ENCODE measurements at places on chromosomes 11 and 22.

DNA sequence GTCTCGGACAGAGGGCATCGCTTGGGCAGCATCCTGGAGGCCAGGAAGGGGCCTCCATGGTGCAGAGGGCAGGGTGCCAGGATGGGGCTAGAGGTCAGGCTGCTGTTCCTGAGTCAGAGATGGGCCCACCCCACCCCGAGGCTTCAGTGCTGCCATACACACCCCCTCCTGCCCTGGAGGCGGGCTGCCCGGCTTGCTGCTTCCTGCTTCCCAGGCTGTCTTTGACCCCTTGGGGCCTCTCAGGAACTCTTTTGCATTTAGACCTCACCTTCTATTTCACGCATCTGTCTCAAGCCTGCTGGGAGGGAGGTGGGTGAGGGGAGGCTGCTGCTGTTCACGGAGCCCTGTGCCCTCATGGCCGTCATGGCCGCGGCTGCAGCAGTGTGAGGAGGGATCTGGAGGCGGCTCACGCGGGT lies 6.6 kb upstream of the GRAMD4 start:
- no peak for DNase-seq

GRCh38 chr11:93089474-93090102 lies 108.2 kb downstream of the SLC36A4 start:
- no peak for DNase-seq

- no peak for DNase-seq
These were observed 9.8 kb downstream of the FAM111A start for GRCh38 chr11:59152312-59152951.

GRCh38 chr11:13009476-13009920 lies 382 bp downstream of the RASSF10 start:
- DNase-seq: no peak

DNA sequence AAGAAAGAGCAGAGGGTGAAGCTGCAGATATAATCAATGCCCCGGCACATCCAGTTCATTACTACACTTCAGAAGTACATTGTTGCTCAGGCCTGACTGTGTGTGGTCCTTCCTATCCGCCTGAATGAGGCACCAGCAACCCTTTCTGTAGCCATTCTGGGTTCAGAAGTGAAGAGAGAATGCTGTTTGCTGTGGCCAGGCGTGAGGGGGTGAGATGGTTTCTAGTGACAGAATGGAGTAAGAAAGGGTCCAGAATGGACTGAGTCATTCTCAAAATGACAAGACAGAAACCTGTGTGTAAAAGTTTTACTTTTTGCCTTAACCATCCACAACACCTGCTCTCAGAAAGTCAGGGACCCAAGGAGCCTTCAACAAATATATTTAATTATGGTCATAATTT lies 334.8 kb downstream of the GUCY1A2 start:
- no peak for DNase-seq

DNA sequence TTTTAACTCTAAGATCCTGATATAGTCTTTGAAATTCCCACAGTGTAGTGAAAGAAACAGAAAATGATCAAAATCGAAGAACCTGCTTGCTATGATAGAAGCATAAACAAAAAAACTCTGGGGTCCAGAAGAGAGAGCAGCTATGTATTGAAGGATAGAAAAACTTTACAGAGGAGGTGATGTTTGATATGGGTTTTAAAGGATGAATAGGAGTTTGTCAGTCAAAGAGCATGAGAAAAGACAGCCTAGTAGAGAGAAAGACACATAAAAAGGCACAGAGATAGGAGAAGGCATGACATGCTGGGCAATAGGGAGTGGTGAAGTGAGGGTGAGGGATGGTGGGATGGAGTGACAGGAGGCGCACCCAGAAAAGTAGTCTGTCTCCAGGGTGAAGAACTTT lies 168.0 kb downstream of the INSC start:
- DNase-seq: no peak

DNA sequence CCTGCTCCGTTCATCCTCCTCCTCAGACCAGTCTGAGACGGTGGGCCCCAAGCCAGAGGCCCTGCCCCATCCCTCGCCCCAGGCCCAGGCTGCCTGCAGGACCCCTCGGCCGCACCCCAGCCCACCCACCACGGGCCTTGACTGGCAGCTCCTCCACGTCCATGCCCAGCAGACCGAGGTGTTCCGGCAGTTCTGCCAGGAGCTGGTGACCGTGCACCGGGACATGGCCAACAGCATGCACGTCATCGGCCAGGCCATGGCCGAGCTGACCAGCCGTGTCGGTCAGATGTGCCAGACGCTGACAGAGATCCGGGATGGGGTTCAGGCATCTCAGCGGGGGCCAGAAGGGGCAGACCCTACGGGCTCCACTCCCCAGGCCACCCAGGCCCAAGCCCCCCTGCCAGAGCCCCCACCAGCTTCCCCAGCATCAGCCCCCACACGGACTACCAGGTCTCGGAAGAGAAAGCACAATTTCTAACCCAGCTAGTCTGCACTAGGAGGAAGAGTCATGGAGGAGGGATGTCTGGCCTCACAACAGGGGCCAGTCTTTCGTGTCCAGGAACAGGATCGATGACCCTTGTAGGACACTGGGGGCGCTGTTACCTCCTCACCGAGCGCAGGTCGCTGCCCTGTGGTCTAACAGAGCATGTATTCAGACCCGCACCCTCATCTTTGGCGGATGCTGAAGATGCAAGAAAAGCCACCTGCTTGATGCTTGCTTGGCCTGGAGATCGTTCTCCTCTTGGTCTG lies 66.3 kb downstream of the PRDM11 start:
- DNase-seq: no peak

DNA sequence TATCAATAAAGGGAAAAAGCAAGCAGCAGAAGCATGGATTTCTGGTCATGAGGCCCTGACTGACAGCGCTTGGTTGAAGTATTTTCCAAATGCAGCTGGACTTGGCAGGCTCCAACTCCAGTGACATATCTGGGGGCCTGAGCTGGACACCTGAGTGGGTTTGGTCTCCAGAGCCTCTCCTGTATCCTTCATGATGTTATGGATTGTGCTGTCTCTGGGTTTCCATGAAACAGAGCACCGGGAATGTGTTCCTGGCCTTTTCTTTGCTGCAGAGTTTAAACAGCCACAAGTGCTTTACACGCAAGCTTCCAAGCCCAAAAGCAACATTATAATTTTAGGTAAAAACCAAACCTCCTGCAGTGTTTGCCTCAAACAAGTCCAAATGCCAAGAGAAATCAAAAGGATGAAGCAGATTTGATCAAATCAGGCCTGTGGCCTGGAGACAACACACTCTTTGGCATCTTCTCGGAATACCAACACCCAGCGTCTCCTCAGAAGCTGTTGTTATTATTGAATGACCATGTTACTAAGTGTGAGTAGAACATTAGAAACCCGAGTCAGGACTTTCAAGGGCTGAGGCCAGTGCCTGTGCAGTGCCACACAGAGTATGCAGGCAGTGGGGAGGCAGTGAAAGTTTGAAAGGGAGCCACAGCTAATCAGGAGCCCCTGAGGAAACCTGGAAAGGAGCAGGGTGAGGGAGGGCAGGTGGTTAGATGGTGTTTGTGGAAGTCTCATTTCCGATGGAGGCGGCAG lies 42.0 kb downstream of the ME3 start:
- DNase-seq: no peak

- no peak for DNase-seq
These were observed 26.8 kb upstream of the NRIP3 start for GRCh38 chr11:9030601-9031000.

DNA sequence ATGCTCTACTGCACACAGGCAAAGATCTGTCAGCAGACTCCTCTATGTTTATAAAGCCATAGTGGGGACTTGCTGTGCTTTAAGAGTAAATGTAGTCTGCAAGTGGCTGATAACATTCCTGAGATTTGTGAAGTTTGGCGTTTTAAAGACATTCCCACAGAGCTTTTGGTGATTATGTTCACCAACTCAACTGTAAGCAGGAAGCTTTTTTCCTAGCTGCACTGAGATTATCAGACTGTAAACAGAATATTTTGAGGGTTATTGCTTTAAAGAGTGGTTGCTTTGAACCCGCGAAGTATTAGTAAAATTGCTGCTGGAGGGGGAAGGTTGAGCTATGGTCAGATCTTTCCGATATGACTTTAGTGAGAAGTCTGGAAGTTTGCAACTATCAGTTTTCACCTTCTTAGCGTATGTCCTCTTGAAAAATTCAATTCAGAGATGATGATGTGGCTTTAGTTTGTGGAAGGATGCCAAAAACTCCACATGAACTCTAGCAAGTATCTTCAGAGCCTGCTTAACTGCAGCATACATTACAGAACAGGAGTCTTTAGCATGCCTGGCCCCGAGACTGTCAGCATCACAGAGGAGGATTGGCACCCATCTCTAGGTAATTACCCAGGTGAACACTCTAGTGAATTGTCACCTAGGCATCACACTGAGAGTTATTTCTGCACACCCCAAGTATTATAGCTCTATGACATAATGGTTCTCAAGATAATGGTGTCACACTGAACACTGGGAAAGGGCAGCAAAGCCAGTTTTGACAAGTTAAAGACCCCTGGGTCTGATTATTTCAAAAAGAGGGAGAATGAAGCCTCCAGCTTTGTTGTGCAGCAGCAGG lies 89.9 kb downstream of the MTNR1B start:
- no peak for DNase-seq

- DNase-seq: no peak
These were observed 113.4 kb downstream of the GAB2 start for GRCh38 chr11:78304201-78304600.

DNA sequence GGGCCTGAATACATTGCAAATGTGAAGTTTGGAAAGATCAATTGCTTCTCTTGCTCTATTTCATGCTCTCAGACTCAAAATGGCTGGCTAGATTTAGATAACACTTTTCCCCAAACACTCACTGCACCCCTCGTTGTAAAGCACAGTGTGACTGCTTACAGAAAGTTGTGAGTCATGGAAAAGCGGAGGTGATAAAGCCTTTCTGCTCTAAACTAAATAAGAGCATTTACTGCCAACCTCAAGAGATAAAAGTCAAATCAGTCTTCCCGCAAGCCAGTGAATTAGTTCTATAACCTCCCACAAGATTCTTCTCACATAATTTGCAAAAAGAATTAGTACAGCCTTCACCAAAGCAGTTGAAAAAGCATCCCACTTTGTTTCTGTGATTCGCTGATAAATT lies 168.7 kb downstream of the WT1 start:
- no peak for DNase-seq

GRCh38 chr11:10323793-10324170 lies 18.9 kb downstream of the ADM start:
- DNase-seq: no peak

- DNase-seq: no peak
These were observed 14.9 kb downstream of the EIF4ENIF1 start for GRCh38 chr22:31474743-31475142.

GRCh38 chr11:105611572-105612441 lies 1.9 kb downstream of the GRIA4 start:
- DNase-seq: no peak

GRCh38 chr11:113305440-113306336 lies 8.7 kb upstream of the TTC12 start:
- DNase-seq: peak; percentile 75

GRCh38 chr11:70167723-70168404 lies 35.2 kb upstream of the FADD start:
- no peak for DNase-seq

DNA sequence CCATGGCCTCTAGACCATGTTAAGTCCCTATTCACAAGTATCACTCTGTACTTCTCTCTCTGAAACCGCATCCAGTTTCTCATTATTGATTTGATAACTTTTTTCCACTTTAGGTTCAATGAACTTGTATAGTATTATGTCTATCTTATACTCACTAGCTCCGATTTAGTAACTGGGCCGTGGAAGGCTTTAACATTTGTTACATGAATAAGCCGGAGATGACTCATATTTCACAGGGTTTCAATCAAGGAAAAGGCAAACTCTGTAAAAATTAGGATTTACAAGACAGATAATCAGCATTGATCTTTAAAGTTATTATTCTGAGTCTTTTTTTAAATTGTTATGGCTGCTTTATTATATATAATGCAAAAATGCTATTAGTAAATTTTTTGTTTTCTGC lies 662.2 kb upstream of the CNTN5 start:
- DNase-seq: no peak

GRCh38 chr11:12164061-12165014 lies 53.9 kb downstream of the MICAL2 start:
- DNase-seq: no peak

DNA sequence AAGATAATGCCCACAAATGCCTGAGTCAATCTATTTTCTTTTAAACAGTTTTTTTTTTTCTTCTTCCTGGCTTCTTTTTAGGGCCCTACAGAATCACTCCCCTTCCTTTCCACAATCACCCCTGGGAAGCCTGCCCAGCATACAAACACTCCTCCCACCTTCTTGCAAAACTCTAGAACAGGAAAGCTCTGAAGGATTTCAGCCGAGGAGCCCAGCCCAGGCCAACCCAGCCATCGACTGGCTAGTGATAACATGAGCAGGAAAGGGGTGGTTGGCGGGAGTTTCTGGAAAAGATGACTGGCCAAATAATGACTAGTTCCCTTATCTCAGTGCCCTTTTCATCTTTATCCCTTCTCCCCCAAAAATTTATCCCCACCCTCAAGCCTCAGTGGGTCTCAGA lies 68.2 kb downstream of the USP35 start:
- DNase-seq: no peak

GRCh38 chr11:85769771-85770170 lies 41.2 kb downstream of the SYTL2 start:
- no peak for DNase-seq

GRCh38 chr22:39097098-39098020 lies at the start of gene APOBEC3H:
APOBEC3H (plus strand) TSS chr22:39097244; CDS start chr22:39100279, 3,035 bp downstream.
- no peak for DNase-seq

DNA sequence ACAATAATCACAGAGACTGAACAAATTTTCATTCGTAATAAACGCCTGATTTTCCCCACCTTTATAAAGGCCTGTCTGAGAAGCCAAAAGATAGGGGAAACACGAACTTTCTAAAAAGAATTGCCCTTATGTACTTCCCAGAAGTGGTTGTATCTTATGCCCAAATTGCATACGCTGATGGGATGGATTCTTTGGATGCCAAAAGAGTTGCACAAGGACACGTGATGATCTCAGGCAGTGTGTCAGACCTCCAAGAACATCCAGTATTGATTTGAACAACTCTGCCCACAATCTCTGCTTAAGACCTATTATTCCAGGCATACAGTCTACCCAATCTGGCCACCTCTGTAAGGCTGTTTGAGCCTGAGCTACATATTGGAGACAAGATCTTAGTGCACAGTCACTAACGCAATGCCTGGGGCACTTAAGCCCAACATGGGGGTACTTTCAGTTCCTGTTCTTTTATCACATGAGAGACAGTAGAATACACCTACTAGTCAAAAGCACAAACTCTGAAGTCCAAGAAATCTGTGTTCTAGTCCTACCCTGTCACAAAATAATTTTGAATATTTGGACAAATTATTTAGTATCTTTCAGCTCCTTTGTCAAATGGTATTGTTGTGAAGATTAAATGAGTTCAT lies 38.9 kb downstream of the OR10A6 start:
- DNase-seq: no peak

DNA sequence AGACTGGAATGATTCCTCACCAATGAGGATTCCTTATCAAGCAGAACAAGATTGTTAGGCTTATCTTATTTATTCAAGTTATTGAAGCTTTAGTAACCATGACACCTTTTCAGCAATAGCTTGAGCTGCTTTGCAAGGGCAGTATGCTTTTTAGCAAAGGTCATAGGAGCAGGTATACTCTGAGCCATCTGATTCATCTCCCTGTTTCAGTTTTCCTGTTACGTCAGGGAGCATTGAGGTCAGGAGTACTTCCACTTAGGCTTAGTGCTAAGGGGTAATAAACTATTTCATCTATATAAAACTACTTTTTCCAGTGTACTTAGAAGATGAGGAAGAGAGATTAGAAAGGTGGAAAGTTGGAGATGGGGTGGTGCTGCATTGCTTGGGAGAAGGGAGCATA lies 17.7 kb upstream of the ANKRD42 start:
- no peak for DNase-seq

GRCh38 chr22:50348058-50348457 lies 4.9 kb downstream of the PPP6R2 start:
- DNase-seq: no peak

- DNase-seq: no peak
These were observed 11.4 kb upstream of the CAT start for GRCh38 chr11:34427186-34427805.
